ENCODE measurements at places on chromosomes 5 and 9. TPM values are rescaled to one million over a fixed set of nuclear protein-coding genes. Genes with fewer than 3 reads are reported as not detected.
A peak's percentile ranks its signal among the peaks of the same experiment; 100 is the strongest.

Gene FAM163B
- not detected for total RNA-seq

DNA sequence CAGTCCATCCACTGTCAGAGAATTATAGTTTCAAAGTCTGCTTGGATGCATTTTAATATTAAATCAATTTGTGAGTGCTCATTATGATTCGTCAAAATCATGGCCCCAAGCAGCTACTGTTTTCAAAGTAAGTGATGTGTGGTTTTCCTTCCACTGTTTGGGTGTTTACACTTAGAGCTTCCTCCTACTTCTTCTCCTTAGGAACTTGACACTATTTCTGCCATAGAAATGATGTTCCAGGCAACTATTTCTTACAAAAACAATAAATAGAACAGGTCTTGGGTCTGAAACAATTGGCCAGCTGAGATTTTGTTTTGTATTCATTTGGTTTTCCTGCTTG lies 132.8 kb upstream of the RAI14 start:
- H3K4me3 ChIP-seq = no peak overlapping the region
- H3K27ac ChIP-seq = peak overlapping the region; percentile 15
- DNase-seq = no peak
- peaks cover 19% of the 10 kb centered on the region for H3K4me1 ChIP-seq
- H3K27me3 ChIP-seq = no peaks in the 10 kb centered on the region
- no peaks in the 10 kb centered on the region for H3K36me3 ChIP-seq

DNA sequence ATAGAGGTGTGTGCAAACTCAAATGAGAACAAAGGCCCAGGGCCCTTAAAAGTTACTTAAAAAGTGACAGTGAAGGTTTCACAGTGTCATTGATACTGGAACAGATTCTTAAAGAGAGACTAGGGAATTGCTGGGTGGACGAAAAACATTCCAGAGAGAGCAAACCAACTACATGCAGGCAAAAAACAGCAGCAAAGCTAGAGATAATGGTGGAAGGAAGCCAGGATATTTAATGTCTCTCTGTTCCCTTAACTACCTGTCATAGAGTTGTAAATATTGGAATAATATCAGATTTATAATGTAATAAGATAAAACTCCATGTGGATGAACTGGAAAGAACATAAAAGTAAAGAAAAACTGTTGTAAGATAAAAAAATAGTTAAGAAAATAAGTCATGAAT lies 508.6 kb downstream of the TAF11L14 start:
- no peaks in the 10 kb centered on the region for H3K36me3 ChIP-seq
- H3K27me3 ChIP-seq = no peaks in the 10 kb centered on the region
- H3K4me1 ChIP-seq = no peaks in the 10 kb centered on the region
- H3K4me3 ChIP-seq = no peak overlapping the region
- DNase-seq = no peak

GRCh38 chr9:133533857-133534256 lies 647 bp upstream of the ADAMTSL2 start:
- DNase-seq = no peak
- H3K27ac ChIP-seq = no peak overlapping the region
- no peaks in the 10 kb centered on the region for H3K4me1 ChIP-seq
- peaks cover 36% of the 10 kb centered on the region for H3K27me3 ChIP-seq
- no peaks in the 10 kb centered on the region for H3K36me3 ChIP-seq
- H3K4me3 ChIP-seq = no peak overlapping the region

Gene IL17B
- total RNA-seq = 1.00 TPM

- DNase-seq = no peak
- H3K36me3 ChIP-seq = no peaks in the 10 kb centered on the region
- no peak overlapping the region for H3K4me3 ChIP-seq
- H3K27ac ChIP-seq = no peak overlapping the region
- no peaks in the 10 kb centered on the region for H3K4me1 ChIP-seq
- no peaks in the 10 kb centered on the region for H3K27me3 ChIP-seq
Observed at GRCh38 chr5:161421067-161421466, 125.5 kb downstream of the GABRB2 start.

DNA sequence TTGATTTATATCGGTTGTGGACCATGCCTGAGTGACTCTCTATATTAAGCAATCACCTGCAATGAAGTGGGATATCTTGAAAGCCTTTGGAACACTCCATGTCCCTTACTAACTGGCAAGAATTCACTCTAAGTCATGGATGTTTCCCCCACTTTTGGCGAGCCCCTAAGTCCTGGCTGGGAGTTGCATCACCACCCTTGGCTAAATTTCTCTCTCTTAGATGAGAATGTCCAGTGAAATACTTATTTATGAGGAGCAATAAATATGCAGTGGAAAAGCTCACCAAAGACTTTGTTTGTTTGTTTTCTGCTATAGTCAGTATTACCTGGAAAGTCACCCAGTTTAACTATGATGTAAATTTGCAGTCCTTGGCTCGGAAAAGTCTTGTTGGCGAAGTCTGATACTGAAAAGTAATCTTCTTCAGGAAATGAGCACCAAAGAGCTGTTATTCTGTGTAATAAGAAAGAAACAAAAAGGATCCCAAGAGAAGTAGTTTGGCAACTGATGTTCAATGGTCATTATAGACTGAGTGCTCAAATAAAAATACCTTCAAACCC lies 333.8 kb downstream of the DMRT2 start:
- no peaks in the 10 kb centered on the region for H3K4me1 ChIP-seq
- no peaks in the 10 kb centered on the region for H3K27me3 ChIP-seq
- no peak for DNase-seq

Gene KIF24
- total RNA-seq = 2.1 TPM

Gene RETREG1
- total RNA-seq = 1.7 TPM

- H3K36me3 ChIP-seq = no peaks in the 10 kb centered on the region
- no peaks in the 10 kb centered on the region for H3K27me3 ChIP-seq
- H3K4me1 ChIP-seq = peaks cover 66% of the 10 kb centered on the region
Observed at GRCh38 chr9:109792951-109793546, 13.1 kb downstream of the PALM2AKAP2 start.

DNA sequence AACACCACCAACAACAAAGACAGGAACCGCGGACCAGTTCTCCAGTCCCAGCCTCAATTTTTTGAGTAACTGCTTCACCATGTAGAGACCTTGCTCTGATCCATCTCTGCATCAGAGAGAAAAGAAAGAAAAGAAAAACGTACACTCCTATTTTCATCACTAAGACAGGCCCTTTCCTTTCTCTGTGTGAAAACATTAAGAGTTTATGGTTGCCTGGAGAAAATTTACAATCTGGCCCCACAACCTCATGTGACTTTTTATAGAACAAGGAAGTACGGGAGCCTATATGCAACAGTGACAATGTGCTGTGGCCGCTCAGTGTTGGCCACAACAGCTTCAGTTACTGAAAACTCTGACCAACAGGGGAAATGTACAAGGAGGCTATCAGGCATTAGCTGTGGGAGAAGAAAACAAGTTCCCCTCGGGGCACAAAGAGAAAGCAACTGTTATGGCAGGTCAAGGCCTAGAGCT lies 272.9 kb upstream of the PTGER4 start:
- no peak for DNase-seq
- H3K4me1 ChIP-seq = peaks cover 20% of the 10 kb centered on the region
- H3K36me3 ChIP-seq = no peaks in the 10 kb centered on the region
- no peaks in the 10 kb centered on the region for H3K27me3 ChIP-seq
- H3K4me3 ChIP-seq = no peak overlapping the region
